Activated CD4-positive, alpha-beta T cell treated with anti-CD3 and anti-CD28 coated beads, Interleukin-10, Interleukin-2, amounts not matched to agents 100 ng/mL and 50 ng/mL, durations not matched to agents 16 hours and 8 hours (primary cell): ENCODE measurements at places on chromosomes 7 and 10.

- peak; percentile 66 for DNase-seq
These were observed 119.5 kb downstream of the CPED1 start for GRCh38 chr7:121107923-121108498.

DNA sequence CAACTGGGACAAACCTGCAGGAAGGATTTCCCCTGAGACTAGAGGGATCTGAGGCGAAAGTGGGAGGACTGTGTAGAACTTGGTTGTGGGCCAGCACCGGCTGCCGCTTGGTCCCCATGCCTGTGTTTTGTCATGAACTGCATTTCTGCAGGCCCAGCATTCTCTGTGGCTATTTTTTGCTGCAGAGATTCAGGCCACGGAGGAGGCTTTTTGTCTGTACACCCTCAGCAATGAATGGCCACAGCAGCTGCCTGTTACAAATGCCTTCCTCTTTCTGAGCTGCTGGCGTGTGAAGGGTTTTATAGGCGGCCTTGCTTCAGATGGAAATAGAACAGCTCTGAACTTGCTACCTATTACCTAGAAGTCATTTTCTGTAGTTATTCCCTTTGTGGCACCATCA is 164.4 kb downstream of the SH2D4B start:
- no peak for DNase-seq

DNA sequence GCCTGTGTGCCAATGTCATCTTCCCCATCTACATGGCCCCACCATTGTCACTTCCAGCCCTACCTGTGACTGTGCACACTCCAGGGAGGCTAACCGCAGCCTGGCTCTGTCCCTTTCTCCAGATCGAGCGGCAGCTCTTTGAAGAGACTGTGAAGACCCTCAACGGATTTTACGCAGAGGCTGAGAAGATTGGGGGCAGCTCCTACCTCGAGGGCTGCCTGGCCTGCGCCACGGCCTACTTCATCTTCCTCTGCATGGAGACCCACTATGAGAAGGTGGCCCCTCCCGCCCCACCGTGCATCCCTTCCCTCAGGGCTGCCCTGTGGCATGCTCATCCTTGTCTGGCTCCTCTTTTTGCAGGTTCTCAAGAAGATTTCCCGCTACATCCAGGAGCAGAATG is 14.2 kb downstream of the GOLGA7B start:
- no peak for DNase-seq

DNA sequence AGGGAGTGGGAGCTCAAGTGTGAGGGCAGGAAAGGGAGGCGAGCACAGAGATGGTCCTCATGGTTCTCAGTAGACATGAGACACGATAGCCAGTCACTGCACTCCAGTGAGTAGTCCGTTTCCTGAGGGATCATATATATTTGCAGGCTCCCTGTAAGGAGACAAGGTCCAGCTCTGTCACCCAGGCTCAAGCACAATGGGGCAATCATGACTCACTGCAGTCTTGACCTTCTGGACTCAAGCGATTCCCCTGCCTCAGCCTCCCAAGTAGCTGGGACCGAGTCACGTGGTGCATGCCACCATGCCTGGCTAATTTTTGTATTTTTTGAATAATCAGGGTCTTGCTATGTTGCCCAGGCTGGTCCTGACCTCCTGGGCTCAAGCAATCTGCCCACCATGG is 116.7 kb downstream of the CCDC3 start:
- no peak for DNase-seq

- DNase-seq: peak; percentile 18
These were observed 35.5 kb downstream of the ARL4A start for GRCh38 chr7:12722636-12723605.

- DNase-seq: no peak
These were observed 32.1 kb downstream of the PFKP start for GRCh38 chr10:3099291-3100092.

DNA sequence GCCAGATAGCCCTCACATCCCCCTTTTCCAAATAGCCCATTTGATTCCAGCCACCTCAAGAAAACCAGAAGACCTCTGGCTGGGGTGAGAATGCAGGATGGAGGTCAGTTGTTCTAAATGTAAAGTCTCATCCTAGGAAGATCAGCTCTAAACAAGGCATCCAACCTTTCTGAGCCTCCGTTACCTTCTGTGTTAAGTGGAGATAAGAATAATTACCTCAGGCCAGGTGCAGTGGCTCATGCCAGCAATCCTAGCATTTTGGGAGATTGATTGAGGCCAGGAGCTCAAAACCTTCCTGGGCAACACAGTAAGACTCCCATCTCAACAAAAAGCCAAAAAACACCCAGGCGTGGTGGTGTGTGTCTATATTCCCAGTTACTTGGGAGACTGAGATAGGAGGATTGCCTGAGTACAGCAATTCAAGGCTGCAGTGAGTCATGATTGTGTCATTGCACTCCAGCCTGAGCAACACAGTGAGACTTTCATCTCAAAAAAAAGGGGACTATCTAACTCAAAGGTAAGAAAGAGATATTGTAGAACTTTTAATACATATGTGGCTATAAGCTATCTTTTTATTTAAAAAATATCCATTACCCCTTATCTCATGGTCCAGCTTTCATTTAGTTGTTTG is 43.5 kb downstream of the PRTFDC1 start:
- DNase-seq: no peak

GRCh38 chr10:120734483-120735078 is 116.6 kb upstream of the WDR11 start:
- no peak for DNase-seq

GRCh38 chr10:45491061-45491460 is 117.0 kb downstream of the ALOX5 start:
- no peak for DNase-seq

DNA sequence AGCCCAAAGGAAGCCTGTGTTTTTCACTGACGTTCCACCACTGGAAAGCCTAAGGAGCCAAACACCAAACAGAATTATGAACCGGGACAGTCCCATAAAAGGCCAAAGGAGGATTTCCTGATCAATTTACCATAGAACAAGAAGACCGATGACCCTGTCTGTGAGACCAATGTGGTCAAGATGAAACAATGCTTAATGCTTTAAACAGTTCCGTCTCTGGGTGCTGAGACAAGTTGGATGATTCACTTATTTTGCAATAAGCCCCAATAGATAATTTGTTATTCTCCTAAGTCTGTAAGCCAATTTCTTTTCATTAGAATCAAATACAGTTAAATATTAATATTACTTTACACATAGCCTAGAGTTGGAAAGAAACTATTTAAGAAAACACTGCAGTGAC is 134.9 kb downstream of the MICU1 start:
- no peak for DNase-seq

- DNase-seq: no peak
These were observed 62.7 kb downstream of the NPTX2 start for GRCh38 chr7:98679741-98680140.

DNA sequence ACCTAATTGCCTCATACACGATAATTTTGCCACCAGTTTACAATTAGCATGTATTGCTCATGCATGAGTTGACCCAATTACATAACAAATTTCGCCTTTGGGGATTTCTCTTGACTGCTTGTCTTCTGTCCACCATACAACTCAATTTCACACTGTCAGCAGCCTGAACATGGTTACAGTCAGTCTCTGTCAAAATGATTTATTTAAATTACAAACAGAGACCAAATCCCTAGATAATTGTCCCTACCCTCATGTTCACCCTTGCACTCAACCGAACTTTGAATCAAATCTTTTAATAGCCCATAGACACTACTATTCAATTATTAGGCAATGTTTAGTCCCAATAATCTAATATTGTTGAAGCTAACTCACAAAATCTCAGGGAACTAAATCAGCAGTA is 59.7 kb upstream of the NEBL start:
- DNase-seq: no peak

DNA sequence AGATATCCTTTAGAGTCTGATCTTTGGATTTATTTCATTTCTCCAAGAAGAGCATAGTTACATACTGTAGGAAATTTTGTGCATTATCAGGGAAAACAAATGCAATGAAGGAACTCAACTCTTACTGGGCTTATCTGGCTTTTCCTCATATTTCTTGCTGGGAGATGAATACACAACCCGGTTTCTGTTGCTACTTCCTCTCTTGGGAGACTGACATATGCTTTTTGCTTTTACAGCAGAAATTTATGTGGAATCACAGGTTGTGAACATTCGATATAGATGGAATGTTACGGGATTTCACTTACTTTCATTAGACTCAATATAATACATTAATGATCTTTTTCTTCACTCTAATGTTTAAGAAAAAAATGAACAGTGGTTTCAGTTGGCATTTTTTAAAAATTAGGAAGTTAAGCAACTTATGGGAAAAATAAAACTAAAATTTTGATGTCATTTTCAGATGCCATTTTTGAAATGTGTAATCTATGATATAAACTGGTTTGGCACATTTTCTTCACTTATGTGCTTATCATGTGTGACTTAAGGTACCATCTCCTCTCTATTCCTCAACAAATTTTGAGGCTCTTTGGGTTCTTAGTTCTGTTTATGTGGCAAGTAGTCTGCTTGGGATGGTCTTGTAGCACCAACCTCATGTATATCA is 7.1 kb downstream of the SND1 start:
- DNase-seq: no peak

- peak; percentile 31 for DNase-seq
These were observed 13.6 kb downstream of the VPS50 start for GRCh38 chr7:93245525-93246432.

- peak; percentile 59 for DNase-seq
These were observed 640 bp downstream of the ANKMY2 start for GRCh38 chr7:16644636-16645592.

DNA sequence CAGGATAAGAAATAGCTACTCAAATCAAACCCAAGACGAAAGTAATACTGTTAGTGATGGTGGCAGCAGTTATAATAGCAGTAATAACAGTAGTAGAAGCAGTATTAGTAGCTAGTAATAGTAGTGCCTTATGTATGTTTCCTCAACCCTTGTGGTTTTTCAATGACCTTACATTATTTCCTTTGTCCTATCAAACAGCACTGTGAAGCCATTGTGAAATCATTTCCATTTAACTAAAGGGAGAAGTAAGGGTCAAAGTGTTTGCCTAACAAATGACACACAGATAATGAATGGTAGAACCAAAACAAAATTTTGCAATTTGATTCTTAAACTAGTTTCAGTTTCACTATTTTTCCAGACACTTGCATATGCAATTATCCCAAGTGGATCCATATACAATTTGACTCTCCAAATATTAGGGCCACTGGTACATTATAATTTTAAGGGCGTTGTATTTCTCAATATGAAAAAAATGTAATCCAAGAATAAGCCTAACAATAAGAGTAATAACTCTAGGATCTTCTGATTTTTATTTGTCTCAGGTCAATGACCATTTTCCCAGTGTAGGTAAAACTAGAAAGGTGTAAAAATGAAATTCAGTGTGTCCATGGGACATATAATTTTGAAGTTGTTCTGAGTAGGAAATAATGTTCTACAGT is 33.7 kb upstream of the TMEM26 start:
- DNase-seq: no peak

DNA sequence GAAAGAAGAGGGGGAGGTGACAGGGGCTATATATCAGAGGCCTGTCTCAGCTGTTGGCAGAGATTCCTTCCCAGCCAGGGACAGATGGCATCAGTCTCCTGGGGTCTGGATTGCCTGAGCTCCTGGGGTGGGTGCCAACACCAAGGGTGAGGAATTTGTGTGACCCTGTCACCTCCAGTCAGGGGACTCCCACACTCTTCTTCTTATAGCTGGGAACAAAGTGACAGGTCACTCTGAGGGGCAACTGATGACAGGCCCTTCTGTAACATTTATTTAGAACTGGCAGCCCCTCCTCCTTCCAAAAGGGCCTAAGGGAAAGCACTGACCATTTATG is 53.7 kb upstream of the DUSP5 start:
- DNase-seq: no peak

DNA sequence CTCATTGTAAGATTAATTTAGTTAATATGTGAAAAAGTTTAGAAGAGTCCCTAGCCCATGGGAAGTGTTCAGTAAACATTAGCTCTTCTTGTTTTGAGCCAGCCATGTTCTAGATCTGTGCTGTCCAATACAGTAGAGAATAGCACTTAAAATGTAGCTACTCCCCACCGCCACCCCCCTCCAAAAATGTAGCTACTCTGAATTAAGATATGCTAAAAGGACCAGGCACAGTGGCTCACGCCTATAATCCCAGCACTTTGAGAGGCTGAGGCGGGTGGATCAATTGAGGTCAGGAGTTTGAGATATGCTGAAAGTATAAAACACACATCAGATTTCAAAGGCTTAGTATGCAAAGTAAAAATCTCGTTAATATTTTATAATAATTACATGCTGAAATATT is 47.3 kb upstream of the MXI1 start:
- no peak for DNase-seq

GRCh38 chr10:12602521-12602920 is 253.2 kb downstream of the CAMK1D start:
- no peak for DNase-seq

DNA sequence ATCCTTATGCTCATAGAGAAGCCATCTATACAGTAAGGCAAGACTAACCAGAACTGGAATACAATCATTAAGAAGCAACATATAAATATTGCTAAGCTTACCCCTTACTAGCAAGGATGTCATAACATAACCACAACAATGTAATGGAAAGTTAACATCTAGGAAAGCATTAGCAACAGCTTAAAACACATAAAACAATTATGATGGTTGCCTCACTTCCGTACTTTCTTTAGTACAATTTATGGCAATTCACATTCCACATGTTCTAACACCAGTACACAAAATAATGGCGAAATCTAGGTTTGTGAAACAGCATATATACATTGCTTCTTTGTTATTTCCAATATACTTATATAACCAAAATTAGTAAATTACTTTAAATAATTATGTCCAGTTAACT is 195.0 kb downstream of the AHR start:
- DNase-seq: no peak

DNA sequence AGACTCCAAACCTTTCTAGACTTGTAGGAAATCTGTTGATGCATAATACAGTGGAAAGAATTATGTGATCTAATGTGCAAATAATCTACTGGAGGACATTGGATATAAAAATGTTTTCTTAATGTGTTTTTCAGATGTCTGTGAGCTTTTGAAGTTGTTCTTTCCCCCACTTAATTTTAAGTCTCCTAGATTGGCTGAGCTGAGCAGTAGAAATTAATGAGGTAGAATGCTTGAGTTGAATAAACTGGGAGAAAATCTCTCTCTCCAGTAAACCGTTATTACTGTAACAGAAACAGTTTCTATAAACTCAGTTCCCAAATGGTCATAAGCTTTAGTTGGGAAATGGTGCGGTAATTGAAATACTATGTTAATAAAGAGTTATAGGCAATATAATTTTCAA is 15.7 kb downstream of the CSGALNACT2 start:
- no peak for DNase-seq
